ENCODE measurements at places on chromosomes 16 and 17.

- no peak for DNase-seq
Observed at GRCh38 chr16:31886227-31886626, 12.6 kb downstream of the ZNF267 start.

GRCh38 chr17:80888276-80889160, 103.1 kb upstream of the CHMP6 start:
- no peak for DNase-seq

DNA sequence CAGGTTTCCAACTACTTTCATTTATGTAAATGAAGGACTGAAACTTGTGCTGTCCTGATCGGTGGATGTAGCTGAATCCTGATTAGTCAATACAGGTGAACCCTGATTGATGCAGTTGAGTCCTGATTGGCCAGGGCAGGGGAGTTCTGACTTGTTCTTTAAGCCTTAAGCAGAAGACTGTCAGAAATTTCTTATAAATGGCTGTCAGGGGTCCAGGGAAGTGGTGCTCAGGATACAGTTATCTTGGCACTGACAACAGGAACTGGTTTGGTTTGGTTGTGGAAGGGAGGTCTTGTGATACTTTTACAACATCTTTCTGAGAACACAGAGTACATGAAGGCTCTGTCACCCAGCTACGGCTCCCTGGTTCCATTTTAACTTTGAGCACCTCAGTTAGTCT, 132.1 kb downstream of the KCNJ12 start:
- no peak for DNase-seq

DNA sequence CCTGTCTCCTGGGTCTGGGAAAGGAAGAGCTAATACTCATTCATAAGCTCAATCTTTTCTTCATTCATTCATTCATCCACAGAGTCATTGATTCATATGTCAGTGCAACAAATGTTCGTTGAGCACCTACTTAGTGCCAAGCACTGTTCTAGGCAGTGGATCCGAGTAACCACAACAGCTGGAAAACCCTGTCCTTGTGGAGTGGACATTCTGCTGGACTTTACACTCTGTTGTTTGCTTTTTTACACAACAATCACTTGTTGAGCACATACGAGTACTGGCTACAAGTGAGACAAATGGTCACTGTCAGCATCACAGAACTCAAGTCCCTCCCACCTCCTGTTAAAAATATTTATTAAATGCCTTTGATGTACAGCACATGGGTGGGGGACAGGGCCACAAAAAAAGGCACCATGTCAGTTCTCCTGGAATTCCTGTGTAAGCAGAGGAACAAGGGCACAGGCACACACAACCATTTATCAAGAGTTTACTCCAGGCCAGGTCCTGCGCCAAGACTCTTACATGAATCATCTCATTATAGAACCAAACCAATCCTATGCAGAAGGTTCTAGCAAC, 46.9 kb downstream of the TEKT5 start:
- DNase-seq: no peak

DNA sequence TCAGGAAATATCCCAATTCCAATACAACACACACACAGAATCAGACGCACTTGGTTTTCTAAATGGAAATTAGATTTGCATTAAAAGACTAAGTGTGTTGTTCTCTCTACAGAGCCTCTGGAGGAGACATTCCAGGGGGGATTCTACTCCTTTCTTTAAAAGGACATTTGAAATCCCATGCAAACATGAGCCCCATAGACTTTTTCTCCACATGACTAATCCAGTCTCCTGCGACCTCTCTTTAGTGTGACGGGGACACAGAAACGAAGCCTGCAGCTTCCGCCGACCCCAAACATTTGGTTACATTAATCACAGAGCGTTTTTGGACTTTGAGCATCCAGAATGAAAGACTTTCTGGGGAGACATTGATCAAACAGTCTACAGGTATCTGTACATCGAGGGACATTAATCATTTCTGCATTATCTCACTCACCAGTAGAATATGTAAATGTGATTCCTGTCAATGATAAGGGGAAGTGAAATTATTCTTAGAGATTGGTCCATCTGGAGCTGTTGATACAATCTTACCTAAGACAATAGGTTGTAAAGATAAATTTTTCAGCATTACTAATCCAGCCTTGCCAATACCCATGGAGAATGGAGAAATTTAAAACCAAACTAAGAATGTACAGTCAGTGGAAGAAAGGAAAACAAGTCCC, 103.4 kb upstream of the IRX3 start:
- no peak for DNase-seq

DNA sequence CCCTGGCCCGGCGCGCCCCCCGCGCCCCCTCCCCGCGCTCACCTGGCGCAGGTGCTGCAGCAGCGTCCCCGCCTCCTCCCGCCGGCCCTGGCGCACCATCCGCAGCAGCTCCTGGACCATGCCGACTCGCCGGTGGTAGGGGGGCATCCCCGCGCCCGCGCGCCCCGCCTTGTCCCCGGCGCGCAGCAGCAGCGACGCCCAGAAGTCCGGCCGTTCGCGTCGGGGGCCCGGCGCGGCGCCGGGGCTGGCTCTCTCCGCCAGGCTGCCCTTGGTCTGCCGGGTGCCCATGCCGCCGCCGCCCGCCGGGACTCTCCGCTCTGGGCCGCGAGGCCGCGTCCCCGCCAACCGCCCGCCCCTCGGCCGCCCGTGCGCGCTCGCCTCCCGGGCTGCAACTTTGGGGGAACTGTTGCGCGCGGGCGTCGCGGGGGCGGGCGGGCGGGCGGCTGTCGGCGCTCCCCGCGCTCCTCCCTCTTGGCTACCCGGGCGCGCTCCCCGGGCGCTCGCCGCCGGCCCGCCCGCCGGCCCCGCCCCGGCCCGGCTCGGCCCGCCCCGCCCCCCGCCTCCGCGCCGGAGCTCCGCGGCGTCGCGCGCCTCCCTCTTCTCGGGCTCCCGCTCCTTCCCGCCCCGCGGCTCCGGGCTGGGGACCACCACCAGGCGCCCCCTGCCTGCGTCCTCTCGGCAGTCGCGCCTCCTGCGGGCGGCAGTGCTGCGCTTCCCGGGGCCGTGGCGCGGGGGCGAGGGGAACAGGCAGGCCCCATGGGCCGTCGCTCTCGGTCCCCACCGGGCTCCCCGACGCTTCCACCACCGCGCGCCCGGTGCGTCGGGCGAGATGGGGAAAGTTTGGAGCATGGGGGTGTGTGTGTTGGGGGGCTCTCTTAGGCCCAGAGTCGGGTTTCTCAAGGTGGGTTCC, at the start of gene LRRC75A:
TSS of gene LRRC75A (minus strand) at position 491 of the 910 bp plus-strand sequence. CDS start at position 288, 203 bp downstream.
- peak; percentile 46 for DNase-seq

GRCh38 chr16:85372627-85373372, 240.3 kb upstream of the GSE1 start:
- no peak for DNase-seq

DNA sequence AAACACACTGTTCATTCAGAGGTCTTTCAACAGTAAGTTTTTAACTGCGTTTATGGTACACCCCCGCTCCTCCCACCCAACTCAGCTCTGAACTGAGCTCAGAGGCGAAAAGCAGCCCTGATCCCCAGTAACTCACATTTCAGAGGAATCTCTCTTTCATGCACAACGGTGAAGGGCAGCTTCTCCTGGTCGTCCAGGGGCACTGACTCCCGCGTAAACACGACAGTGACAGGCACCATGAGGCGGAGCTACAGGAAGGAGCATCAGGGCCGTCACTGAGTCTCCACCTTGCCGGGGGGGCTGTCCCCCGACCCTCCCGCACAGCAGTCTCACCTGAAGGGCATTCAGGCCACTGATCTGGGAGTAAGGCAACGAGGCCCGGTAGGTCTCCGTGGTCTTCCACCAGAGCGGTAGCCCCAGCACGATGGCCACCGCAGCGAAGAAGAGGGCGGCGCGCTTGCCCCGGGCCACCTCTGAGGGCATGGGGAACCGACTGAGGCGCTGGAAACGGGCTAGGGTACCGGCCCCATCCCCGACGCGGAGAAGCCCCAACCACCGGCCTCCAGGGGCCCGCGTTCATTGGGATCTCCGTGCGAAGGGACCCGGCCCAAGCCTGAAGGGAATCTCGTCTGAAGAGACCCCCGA, 486 bp downstream of the PIGS start:
- peak; percentile 42 for DNase-seq

DNA sequence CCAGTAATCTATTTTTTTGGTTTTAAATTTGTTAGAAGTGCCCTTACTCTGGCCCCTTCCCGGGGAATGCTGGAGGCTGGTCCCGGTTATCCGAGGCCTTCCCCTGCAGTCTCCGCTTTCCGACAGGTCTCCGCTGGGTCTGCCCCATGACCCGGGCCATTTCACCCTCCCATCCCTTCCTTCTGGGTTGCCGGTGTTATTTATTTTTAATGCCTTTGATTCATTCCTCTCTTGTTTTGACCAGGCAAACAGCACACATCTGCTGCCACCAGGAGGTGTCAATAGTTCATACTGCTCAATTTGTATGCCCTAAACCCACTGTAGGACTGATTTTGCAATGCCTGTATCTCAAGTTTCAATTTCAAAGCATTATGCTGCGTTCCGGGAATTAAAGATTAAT, 113.2 kb upstream of the IRX5 start:
- DNase-seq: no peak

- DNase-seq: no peak
Observed at GRCh38 chr17:72470121-72470705, 349.4 kb downstream of the SOX9 start.

DNA sequence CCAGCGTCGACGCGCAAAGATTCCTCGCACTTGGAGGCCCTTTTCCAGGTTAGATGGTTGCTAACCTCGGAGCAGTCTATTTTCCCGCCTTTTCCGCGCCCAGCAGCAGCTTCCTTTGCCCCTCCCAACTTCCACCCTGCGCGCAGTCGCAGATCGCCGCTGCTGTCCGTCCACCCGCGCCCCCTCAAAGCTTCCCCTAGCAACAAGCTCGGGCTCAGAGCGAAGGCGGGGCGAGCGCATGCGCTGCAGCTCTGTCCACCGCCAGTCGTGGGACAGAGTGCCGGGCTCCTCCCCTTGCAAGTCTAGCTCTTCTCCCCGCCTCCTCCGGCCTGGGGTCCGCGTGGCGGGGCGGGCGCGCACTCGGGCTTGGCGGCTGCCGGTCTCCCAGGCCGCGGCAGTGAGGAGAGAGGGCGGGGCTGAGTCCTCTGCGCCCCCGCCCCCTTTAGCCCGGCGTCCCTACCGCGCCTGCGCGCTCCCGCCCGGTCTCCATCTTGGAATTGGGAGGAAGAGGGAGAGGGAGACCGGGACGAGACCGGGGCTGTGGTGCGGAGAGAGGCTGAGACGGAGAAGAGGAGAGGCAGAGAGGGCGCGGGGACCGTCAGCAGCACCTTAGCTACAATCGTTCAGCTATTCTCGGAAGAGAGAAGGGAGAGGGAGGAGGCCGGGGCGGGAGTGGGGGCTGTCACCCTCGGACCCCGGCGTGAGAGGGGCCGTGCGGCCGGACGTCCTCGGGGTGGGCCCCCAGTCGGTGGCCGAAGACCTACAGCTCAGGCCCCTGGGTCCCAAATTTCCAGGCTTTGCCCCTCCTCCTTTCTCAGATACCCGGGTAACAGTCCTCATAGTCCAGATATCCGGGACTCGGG, at the start of gene TAOK2:
TSS of gene TAOK2 (plus strand) at position 485 of the 863 bp plus-strand sequence. CDS start 3,905 bp downstream, outside the sequence.
- peak; percentile 98 for DNase-seq

GRCh38 chr17:83155128-83156121, 76.0 kb downstream of the METRNL start:
- DNase-seq: peak; percentile 4

GRCh38 chr16:9549487-9549886, 458.0 kb downstream of the HAPSTR1 start:
- DNase-seq: no peak

- DNase-seq: no peak
Observed at GRCh38 chr17:66647391-66647983, 187.4 kb upstream of the CACNG5 start.

GRCh38 chr16:12426122-12426521, 377.6 kb downstream of the CPPED1 start:
- no peak for DNase-seq

- no peak for DNase-seq
Observed at GRCh38 chr17:46889992-46890564, 32.9 kb upstream of the GOSR2 start.

DNA sequence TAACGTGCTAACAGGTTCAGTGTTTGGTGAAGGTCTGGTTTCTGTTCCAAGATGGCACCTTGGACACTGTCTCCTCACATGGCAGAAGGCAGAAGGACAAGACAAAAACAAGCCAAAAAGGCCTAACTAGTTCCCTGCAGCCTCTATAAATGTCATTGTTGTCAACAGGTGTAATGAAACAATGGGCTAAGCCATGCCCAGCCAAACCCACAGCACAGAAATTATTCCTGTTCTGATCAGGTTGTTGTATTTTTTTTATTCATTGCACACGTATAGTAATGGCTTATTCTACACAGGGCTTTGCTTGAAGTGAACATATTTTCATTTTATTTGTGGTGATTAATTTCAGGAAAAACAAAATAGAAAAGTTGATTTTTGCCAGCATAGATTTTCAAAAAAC, 16.1 kb upstream of the NUP93 start:
- no peak for DNase-seq

GRCh38 chr17:16217002-16217635, at the start of gene PIGL:
Gene PIGL (plus strand): TSS chr17:16217210. CDS start chr17:16217227, 17 bp downstream.
- peak; percentile 93 for DNase-seq

GRCh38 chr17:10614536-10615155, 42.5 kb downstream of the MYH3 start:
- no peak for DNase-seq

DNA sequence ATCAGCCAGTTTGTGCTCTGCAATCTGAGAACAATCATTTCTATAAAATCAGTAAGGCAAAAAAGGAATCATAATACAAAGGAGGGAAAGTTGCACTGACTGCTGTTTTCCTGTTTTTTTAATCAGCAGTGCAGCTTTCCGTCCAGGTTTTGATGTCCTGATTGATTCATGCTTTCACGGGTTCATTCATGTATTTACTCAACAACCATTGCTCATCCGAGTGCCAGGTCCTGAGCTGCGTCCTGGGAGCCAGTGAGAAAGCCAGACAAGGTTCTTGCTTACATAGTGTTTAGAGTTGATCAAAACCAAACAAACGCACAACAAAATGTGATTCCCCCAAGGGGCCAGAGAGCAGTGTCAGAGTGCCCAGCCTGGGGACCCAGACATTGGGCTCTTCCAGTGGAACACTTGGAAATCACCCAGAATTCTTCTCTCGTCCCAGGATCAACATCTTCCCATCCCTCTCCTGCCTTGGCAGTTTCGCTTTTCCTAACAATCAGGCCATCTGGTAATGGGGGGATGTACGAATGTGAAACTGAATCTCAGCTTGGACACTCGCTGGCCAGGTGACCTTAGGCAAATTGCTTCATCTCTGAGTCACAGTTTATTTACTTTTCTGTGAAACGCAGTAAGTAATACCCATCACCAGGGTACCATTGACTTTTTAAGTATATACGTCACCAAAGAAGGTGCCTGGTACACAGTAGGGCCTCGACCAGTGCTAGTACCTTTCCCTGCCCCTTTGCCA, 13.3 kb upstream of the C1QL1 start:
- DNase-seq: no peak

GRCh38 chr17:53353919-53354351, 468.8 kb upstream of the KIF2B start:
- no peak for DNase-seq

- DNase-seq: no peak
Observed at GRCh38 chr16:79659344-79659743, 58.8 kb upstream of the MAF start.

DNA sequence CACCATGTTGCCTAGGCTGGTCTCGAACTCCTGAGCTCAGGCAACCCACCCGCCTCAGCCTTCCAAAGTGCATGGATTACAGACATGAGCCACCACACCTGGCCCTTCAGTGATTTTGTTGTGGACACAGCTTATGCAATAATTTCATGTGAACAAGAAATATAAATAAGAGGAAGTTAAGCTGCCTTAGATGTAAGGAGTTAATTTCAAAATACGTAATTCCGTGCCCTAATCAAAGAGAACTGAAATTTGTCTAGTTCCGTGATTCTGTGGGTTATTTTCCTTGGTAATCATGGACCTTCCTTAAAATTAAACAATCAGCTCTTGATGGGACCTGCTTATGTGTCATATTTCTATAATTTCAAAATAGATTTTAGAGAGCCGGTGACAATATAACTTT, 11.9 kb downstream of the TVP23A start:
- peak; percentile 15 for DNase-seq
